ENCODE measurements at places on chromosomes 2 and 18.

- DNase-seq, result no peak
Measured at GRCh38 chr18:57819119-57819518, 16.0 kb upstream of the ATP8B1 start.

DNA sequence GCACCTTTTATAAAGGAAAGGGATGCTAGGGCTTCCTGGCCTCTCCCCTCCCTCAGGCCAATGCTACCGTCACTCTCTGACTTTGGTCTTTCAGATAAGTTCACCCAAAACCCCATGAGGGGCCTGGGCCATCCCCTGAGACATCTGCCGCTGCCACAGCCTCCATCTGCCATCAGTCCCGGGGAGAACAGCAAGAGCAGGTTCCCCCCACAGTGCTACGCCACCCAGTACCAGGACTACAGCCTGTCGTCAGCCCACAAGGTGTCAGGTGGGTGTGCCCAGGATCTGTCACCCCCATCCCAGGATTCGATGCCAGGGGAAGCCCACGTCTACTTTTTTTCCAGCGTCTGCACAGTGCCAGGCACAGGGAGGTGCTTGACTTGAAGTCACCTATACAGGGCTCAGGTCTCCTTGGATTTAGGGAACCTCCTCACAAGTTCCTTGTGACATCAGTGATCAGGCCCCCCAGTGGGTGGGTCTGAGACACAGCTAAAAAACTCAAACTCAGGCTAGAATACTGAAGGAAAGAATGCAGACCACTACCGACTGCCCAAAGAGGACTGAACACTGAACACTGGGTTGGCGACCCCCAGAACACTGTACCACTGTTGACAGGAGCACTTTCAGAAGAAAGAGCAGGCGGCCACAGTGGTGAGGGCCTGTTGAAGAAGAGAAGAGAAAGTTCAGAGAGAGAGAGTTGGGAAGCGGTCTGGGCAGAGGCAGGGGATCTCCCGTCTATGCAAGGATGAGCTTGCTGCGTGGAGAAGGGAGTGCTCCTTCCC is 85.3 kb downstream of the EPAS1 start:
- DNase-seq, result no peak

DNA sequence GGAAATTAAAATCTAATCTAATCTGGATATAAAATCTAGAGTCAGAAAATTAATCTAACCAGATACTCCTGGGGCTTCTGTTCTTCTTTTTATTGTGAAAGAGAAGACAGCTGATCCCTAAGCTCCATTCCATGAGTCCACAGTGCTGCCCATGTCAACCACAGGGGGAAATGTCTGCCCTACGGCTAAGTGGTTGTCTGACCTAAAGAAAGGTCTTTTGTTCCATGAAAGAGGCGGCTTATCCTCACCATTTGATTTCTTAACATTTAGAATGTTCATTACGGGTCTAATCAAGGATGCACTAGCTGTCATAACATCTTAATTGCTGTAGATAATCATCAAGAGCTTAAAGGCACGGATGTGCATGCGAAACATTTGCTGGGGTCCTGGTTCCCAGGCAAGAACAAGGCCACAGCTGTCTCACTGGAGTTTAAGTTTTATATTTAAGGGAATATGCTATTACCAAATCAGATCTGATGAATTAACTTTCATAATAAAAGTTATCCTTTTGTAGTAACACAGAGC is 162.6 kb downstream of the PAX3 start:
- no peak for DNase-seq

- no peak for DNase-seq
Measured at GRCh38 chr2:189265696-189266320, 86.2 kb upstream of the COL5A2 start.

- DNase-seq, result no peak
Measured at GRCh38 chr2:3857576-3857975, 154.2 kb downstream of the DCDC2C start.
